ENCODE measurements at places on chromosomes 7 and 10.

- peak; percentile 9 for DNase-seq
These were observed 437.6 kb upstream of the ZMIZ1 start for GRCh38 chr10:78630944-78631838.

DNA sequence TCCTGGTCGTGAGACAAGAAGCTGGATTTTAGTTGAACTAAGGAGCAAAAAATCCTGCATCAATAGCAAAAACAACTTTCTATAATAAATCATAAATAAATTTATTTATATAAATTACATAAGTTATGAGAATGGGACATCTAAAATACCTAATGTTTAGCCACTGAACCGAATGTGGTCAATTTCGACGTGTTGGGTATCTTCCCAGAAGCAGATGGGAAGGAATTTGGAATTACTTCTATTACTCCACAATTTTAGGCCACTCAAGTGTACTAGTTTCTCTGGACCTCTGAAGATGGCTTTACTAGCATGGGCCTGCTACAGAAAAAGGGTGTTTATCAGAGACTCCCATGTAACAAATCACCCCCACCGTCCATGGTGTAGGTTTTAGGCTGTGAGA is 172.0 kb downstream of the PRPF18 start:
- DNase-seq = no peak

GRCh38 chr7:142168746-142169145 is 57.2 kb downstream of the MGAM2 start:
- no peak for DNase-seq

- DNase-seq = peak; percentile 22
These were observed 60.8 kb downstream of the XRCC2 start for GRCh38 chr7:152615031-152615741.

- DNase-seq = no peak
These were observed 1.7 kb upstream of the CDH23 start for GRCh38 chr10:71394926-71395562.

DNA sequence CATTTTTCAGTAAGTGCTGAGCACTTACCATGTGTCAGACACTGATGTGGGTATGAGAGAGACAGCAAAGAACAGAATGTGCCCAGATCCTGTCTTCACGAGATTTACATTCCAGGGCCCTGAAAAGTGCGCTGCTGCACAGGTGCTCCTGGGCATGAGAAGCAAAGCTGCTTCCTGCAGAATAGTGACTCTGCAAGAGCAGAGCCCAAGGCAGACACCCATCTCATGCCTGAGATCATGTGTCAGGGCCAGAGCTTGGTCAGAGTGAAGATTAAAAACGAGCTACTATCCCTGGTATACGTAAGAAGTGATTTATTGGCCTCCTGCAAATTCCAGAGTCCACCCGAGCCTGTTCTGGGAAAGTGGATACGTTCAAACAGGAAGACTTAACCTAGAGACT is 824.4 kb downstream of the GRID1 start:
- DNase-seq = no peak

GRCh38 chr10:6054884-6055283 is 7.3 kb downstream of the IL2RA start:
- DNase-seq = no peak

GRCh38 chr10:58963723-58964124 is 212.7 kb upstream of the PHYHIPL start:
- DNase-seq = no peak
